Activated CD4-positive, alpha-beta memory T cell treated with anti-CD3 and anti-CD28 coated beads for 36 hours (primary cell): ENCODE measurements at places on chromosomes 1 and 21. TPM values are rescaled to one million over a fixed set of nuclear protein-coding genes. Genes with fewer than 3 reads are reported as not detected.

DNA sequence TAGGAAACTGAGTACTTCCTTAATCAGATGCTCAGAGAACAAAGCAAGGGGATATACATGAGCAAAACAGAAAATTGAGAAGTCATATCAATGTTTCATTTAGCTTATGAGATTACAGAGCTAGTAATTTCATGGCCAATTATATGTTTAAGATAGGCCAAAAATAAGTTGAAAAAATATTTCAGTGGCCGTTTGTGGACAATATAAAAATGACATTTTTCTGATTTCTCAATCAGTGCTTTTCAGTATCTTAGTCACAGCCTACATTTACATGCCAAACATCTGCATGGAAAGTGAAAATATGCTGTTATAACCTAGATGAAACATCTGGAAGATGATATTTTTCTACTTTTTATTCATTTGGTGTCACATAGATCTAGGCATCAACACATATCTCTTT lies 192.5 kb downstream of the HLX start:
- DNase-seq, result no peak

GRCh38 chr1:11862890-11863289 lies 4.1 kb upstream of the NPPB start:
- DNase-seq, result no peak

PALMD gene
- total RNA-seq, result not detected

DNA sequence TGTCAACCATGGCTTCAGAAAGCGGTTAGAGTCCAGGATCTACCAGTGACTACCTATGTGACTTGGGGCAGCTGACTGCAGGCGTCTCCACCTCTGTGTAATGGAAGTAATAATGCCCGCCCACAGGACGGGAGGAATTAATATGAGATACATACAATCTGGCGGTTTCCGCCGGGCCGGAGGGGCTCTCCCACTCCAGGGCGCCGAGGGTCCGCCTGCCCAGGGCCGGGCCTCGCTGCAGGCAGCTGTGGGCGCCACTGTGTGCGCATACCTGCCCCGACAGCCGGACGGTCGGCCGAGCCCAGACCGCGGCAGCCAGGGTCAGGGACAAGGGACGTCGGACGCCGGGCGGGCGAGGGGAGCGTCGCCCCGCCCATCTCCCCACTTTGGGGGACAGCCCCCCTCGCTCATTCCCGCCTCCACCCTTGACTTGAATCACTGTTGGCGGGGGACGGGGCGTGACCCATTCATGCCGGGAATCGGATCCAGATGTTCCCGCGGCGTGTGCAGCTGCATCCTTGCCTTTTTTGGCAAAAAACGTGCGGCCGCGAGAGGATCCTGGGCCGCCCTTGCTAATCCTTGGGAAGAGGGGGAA lies 6.0 kb upstream of the SF3A3 start:
- peak; percentile 59 for DNase-seq

- DNase-seq, result no peak
Measured at GRCh38 chr21:33278721-33279120, 12.6 kb downstream of the IL10RB start.

DNA sequence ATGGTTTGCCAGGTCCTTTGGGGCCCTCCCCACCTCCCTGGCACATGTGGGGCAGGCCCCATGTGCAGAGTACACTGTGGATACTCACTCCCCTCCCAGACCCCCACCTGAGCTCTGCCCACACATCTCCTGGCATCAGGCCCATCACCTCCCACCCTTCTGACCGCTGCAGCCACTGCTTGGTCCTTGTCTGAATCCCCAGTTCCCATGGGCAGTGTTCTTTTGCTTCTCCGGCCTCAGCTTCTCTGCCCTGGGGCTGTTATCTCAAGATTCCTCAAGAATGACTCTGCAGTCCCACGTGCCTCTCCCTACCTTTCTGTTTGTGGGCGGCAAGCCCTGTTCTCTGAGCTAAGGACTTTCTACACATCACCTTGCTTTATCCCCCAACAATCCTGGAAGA lies 187.7 kb upstream of the EDN2 start:
- DNase-seq, result no peak

DNA sequence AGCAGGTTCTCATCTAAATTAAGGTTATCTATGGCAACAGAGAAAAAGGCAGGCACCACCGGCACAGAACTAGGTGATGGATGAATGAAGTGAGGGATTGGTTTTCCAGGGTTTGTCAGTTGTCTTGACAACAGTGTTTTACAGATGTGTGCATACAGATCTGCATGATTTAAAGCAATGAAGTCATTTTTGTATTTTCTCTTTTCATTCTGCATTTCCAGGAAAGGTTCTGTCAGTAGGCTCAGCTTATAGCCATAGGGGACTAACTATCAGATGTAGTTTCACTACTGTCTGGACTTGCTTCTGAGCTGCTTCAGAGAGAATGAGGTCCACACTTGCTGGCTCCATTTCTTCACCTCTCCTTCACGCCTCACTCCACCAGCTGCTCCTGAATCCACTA lies 98.2 kb upstream of the LMO4 start:
- DNase-seq, result no peak

DNA sequence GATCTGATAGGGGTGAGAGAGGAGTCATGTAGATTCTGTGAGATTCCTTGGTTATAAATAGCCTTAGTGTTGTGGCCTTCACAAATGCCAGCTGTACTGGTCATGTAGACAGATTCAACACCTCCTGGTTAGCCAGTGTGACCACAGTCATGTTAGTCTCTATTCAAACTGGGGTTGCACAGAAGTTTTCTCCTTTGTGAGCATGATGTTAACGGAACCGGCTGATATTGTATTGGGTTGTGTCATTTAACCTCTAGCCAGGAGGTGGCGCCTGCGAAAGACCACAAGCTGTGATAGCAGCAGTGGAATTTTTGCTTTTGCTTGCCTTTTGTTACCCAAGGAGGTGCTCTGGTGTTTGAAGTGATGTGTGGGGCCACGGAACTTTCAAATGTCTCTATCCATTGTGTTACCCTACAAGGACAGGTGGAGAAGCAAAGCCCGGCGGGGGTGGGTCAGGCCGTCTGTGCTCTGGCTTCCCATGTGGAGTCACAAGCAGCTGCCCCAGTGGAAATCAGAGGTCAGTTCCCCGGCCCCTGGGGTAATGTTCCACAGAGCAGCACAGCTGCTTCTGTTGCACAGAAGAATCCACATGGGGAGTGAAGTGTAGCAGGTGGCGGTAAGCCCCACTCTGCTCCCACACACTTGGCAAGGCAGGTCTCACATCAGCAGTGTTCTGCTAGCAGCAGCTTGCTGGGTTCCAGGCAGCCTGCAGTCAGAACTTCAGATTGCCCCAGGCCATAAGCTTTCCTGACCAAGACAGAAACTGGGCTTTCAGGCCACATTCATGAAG lies 112.6 kb downstream of the ADAMTS1 start:
- DNase-seq, result peak; percentile 25
